ENCODE measurements at places on chromosomes 11 and 22.

DNA sequence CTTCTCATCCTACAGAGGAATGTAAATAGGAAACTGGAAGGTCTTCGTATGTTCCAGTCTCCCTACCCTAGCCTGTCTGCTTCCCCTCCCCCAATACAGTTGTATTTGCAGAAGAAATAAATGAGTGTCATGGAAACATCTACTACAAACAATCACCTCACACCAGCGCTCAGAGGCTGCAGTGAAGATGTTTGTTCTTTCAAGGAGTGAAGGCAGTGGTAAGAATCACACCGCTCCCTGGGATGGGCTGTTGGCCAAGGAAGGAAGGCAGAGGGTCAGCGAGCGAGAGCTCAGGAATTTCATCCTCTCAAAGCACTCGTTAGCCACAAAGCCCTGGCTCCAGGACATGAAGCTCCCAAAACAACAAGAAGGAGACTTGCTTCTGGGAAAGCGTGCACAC, 1.1 kb upstream of the IGSF9B start:
- no peak for DNase-seq

DNA sequence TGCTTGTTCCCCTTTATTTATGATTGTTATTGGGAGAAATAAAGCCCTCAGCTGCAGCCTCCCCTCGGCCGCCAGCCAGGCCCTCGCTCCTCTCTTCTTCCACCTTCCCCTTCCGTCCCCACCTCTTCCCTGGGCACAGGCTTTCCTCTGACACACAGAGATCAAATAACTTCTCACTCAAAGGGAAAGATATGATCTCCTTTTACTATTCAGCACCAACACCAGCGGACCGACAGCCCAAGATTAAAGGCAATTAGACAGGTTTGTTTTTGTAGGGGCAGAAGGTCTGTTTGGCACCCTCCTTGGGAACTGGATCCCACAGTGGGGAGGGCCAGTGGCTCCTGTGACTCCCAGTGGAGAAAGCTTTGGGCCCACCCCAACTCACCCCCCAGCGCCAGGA, 23.0 kb downstream of the NECTIN1 start:
- no peak for DNase-seq

DNA sequence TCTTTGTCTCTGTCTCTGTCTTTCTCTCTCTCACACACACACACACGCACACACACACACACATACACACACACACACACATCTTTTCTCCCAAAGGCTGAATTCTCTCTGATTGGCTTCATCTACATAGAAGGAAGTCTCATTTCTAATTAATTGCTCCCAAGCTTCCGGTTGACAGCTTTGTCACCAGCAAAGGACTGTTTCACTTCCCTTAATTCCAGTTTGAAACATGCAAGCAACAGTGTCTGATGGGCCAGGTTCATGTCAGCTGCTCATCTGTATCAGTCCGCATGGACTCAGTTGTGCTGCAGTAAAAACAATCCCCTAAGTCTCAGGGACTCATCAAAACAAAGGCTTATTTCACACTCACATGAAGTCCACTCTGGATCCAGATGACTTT, 16.2 kb upstream of the PVALB start:
- DNase-seq = no peak

- DNase-seq = no peak
Measured at GRCh38 chr22:43666457-43666856, 145.6 kb downstream of the EFCAB6 start.

GRCh38 chr11:59698506-59698905, 15.1 kb downstream of the OR10V1 start:
- DNase-seq = no peak

- no peak for DNase-seq
Measured at GRCh38 chr11:34809191-34810106, 106.7 kb downstream of the APIP start.

DNA sequence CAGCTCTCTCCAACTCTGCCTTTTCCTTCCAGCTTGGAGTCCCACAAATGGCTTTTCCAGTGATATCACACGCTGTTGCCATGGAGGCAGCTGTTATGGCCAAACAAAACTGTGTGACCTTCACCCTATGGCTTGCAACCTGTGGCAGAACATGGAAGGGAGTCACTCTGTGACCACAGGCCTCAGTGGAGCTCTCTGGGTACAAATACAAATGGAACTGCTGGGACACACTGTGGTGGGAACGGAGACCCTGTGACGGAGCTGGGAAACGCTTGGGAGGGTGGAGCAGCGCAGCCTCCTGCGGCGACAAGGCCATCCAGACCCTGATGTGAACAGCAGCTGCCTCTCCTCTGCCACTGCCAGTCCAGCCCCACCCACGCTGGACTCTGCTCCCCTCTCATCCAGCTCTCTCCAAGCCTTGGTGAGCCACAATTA, 162.5 kb downstream of the ETS1 start:
- no peak for DNase-seq

DNA sequence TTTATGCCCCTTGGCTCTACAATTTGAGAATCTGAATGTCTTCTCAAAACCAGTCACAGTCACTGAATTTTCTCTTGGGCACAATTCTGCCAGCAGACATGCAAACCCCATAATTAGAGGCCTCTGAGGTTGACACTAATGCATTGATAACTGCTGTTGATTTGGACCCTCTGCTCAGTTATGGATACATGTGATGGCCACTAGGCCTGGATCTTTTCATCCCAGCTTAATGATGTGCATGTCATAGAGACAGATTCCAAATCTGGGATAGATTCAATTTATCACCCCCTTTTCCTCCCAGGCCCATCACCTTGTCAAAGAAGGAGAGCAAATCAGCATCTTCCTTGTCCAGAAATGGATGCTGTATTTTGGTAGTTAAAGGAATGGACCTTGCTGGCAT, 92.2 kb downstream of the C11orf91 start:
- DNase-seq = no peak

- no peak for DNase-seq
Measured at GRCh38 chr11:134730101-134730500, 318.1 kb upstream of the B3GAT1 start.

- DNase-seq = no peak
Measured at GRCh38 chr11:16603890-16604793, 134.3 kb upstream of the C11orf58 start.

DNA sequence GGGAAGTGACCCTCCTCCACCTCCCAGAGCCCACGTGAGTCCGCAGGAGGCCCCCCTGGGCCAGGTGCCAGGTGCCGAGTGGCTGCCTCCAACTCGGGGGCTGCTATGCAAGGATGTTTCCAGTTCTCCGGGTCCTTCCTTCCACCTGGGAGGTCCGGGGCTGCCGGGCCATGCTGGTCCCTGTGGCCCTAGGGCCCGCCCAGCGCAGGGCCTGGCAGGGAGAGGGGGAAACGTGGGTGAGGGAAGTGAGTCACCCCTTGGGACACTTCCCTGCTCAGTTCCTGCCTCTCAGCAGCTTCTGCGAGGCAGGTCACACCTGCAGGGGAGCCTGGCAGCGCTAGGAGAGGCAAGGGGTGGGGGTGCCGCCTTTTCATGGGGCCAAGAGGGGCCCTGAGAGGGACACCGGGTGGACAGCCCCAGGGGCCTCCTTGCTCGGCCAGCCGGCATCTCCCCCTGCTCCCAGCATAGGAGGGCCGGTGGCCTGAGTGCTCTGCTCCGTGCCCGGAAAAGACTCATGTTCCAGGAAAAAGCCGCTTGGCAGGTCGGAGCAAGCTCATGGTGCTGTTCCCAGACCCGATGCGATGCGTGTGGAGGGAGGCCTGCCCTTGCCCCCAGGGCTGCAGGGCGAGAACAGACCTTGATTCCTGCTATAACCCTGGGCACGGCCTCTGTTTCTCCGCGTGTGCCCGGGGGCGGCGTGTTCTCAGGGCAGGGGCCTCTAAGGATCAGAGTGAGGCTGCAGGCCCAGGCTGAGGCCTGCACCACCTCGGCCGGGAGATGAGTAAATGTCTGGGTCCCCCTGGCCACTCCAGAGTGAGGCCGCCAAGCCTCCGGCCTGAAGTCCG, 30.3 kb upstream of the WNT7B start:
- no peak for DNase-seq

DNA sequence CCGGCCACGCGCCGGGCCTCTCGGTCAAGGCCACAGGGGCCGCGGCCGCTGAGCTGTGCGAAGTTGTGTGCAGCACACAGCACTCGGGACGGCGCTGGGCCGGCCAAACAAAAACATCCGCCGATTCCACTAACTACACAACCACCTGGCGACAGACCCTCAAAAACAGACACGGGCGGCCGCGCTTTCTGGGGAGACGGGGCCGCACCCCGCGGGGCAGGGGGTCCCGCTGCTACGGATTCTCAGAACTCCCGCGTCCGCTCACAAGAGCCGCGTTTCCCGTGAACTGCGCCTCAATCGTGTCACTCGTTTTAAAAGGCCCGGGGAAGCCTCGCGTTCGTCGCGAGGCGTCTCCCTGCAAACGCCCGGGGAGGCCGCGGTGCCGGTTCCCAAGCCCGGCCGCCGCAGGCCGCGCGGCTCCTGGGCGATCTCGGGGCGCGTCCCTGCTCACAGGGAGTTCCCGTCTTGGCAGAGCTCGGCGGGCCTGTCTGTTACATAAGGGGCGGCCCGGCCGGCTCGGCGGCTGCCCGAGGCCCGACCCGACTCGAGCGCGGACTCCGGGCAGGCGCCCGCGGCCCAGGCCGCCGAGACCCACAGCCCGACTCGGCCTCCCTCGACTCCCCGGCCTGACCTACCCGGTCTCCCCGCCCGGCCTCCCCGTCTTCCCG, 936 bp downstream of the BRD1 start:
- no peak for DNase-seq

- DNase-seq = no peak
Measured at GRCh38 chr11:94768602-94769541, 716 bp downstream of the AMOTL1 start.

DNA sequence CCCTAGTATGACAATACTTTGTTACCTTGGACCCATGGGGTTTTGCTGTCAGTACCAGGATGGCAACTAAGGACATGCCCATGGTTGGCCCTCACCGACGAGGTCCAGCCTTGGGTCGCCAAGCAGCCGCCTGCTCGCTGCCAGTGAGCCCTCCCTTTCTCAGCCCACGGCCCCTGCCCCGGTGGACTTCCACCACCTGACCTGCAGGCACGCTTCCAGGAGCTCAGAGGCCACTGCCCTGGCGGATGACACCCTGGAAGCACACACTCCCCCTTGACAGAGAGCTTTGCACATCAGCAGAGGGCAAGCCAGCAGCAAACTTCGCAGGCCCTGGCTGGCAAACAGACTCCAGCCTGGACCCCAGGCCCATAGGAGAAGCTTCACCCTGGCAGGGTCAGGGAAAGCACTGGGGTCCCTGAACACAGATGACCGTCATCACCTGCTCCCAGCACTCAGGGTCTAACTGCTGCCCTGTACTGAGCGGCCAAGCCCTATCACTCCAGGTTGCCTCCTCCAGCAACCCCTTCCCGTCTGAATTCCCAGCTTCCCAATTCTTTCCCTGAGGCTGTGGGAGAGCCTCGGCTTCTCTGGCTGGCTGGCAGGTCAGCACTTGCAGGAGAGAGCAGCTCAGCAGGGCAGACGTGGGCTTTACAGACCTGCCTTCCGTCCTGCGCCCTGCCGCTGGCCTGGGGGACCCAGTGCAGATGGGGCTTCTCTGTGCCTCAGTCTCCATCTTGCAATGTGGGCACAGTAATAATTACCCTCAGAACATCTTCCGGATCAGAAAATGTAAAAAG, 2.7 kb upstream of the PPARA start:
- no peak for DNase-seq

- no peak for DNase-seq
Measured at GRCh38 chr11:30192620-30193019, 38.2 kb upstream of the FSHB start.

- DNase-seq = no peak
Measured at GRCh38 chr11:72573072-72573854, 101.0 kb downstream of the PDE2A start.

- DNase-seq = peak; percentile 26
Measured at GRCh38 chr22:46661221-46661851, 41.1 kb downstream of the GRAMD4 start.

GRCh38 chr11:43576803-43577521, 103.6 kb upstream of the HSD17B12 start:
- DNase-seq = no peak

GRCh38 chr11:47905358-47906059, 57.4 kb upstream of the NUP160 start:
- DNase-seq = no peak

DNA sequence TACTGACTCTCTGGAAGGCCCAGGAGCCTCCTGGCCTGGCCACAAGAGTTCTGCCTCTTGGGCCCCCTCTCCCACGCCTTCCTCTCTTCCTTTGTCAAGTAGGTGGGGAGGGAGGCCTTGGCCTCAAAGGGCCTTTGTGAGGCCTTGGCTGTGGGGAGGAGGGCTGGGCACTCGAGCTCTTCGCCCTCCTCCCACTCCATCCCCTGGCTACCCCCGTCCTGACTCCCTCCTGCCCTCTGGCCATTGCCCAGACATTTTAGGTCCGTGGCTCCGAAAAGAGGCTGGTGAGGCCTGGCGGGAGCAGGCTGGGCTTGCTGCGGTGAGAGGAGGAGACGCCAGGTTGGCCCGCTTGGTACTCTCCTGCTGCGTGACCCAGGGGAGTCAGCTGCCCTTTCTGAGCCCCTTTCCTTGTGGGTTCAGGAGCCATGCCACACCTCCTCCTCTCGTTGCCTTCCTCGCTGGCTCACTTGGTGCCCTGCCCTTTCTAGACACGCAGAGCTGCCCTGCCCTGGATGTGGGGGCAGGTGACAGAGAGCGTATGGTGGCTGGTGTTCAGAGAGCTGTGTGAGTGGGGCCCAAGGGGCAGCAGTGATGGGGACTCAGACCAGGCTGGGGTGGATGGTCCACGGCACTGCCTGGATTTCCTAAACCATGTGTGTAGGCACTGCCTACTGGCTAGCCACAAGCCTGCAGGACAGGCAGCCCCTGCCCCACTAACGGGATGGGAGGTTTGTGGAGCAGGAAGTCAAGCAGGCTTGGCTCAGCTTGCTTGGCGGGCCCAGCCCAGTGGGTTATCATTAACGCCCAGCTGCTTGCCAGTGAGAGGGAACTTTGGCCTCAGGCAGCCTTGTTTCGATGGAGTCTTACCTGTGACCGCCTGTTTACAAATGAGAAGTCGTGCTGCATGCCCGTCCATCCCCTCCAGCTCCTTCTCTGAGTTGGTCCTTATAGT, 15.8 kb upstream of the OMP start:
- DNase-seq = no peak

GRCh38 chr22:32204856-32205722, at the start of gene RFPL2:
RFPL2 (minus strand) TSS chr22:32205073; CDS start chr22:32202451, 2,622 bp downstream.
- no peak for DNase-seq

DNA sequence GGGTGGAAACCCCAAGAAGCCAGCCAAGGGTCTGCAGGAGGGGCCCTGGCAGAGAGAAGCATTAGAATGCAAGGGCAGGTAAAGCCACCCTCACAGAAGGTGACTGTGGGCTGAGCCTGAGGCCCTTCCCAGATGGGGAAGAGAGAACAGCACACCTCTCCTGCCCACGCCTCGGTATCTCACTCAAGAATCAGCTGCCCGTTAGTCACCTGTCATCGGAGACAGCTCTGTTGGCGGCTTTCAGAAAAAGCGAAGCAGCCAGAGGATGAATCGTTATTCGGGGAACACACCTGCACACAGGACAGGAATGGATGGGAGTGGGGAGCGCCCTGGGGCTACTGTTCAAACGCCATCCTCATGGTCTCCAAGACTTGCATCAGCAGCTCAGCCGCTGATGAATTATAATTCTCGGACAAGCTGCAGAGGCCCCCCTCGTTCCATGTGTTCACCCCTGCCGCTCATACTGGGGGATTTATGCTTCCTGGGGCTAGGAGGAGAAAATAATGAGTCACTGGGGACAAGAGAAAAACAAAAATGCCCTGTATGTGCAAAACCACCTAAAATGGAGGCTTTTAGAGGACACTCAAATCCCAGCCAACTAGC, 21.6 kb upstream of the TMA7B start:
- no peak for DNase-seq

GRCh38 chr11:90844041-90844440, 621.2 kb upstream of the CHORDC1 start:
- DNase-seq = no peak

Measured in activated T-helper 1 cell treated with anti-CD3 and anti-CD28 coated beads, Interleukin-2, amount 50 U/mL, for 16 hours (primary cell).